ENCODE measurements at places on chromosomes 6 and 20.

DNA sequence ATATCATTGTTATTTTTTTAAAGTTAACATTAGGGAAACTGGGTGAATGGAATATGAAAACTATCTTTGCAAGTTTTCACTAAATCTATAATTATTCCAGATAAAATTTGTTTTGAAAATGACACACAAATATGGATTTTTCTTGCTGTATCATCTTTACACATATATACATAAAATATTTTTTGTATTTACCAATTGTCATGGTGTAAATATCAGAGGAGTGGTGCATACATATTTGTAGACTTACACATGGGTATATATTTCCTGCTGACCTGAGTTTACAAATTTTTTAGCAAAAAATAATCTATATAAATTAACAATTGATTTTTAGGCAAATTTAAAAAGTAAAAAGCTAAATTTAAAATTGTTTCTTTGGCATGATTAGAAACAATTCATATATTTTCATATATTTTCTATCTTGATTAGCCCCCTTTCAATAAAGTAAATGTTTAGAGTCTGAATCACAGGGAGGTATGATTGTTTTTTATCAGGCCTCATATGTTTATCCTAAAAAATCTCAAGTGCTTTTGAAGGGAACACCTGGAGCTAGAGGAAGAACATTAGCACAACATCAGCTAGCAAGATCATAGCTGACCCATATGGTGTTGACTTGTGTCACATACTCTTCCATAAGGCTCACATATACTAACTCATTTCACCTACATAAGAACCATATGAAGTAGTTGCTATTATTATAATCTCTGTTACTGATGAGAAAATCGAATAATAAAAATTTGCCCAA, 671.8 kb upstream of the GJE1 start:
- DNase-seq: no peak

GRCh38 chr6:10278746-10279145, 136.1 kb downstream of the TFAP2A start:
- DNase-seq: no peak

GRCh38 chr6:142925575-142926110, 19.3 kb downstream of the HIVEP2 start:
- no peak for DNase-seq

DNA sequence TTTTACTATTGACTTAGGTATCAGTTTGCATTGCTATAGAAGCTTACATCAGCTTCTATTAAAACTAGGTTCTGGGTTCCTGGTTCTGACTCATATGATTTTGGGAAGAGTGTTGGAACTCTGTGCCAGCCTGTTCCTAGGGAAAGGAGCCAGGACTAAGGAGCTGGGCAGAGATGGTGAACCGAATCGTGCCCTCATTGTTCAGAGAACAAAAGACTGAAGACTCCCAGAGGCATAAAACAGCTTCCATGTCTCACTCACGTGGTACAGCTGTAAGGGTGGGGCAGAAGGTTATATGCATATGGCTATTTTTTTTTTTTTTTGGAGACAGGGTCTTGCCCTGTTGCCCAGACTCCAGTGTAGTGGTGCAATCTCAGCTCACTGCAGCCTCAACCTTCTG, 89.1 kb upstream of the THBS2 start:
- no peak for DNase-seq

DNA sequence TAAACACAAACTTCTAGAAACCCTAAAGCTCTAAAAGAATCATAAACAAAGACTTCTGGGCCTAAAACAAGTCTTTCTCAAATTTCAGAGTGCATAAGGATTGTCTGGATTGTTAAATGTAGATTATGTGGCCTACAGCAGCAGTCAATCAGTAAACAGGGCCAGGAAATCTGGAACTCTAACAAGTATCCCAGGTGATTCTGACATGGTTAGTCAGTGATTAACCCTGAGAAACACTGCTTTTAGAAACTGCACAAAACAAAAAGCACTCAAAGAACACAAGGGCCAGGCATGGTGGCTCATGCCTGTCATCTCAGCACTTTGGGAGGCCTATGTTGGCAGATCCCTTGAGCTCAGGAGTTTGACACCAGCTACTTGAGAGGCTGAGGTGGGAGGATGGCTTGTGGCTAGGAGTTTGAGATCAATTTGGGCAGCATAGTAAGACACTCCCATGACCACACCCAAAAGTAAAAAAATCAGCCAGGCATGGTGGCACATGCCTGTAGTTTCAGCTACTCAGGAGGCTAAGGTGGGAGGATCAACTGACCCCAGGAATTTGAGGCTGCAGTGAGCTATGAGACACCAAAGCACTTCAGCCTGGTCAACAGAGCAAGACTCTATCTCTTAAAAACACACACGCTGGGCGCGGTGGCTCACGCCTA, 5.9 kb downstream of the MED20 start:
- DNase-seq: no peak

DNA sequence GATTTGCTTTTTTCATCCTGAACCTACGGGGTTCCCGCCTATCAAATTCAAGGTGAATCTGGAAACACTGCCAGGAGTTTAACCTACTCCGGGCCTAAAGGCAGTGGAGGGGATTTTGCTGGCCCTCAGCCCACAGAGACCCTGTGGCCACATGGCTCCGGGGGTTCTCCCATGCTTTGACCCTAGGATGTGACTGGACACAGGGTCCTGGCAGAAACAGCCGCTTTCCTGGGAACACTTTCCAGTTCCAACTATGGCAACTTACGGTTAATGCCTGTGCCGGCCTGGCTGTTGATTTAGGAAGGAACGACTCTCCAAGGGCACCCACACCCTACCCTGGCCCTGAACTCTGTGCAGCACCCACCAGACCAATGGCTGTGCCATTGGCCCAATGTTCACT, 141.7 kb upstream of the RPS6KA2 start:
- DNase-seq: no peak

- DNase-seq: no peak
These were observed 69.0 kb downstream of the SMLR1 start for GRCh38 chr6:130896249-130896648.

GRCh38 chr6:44388135-44388487, 605 bp downstream of the CDC5L start:
- peak; percentile 20 for DNase-seq

DNA sequence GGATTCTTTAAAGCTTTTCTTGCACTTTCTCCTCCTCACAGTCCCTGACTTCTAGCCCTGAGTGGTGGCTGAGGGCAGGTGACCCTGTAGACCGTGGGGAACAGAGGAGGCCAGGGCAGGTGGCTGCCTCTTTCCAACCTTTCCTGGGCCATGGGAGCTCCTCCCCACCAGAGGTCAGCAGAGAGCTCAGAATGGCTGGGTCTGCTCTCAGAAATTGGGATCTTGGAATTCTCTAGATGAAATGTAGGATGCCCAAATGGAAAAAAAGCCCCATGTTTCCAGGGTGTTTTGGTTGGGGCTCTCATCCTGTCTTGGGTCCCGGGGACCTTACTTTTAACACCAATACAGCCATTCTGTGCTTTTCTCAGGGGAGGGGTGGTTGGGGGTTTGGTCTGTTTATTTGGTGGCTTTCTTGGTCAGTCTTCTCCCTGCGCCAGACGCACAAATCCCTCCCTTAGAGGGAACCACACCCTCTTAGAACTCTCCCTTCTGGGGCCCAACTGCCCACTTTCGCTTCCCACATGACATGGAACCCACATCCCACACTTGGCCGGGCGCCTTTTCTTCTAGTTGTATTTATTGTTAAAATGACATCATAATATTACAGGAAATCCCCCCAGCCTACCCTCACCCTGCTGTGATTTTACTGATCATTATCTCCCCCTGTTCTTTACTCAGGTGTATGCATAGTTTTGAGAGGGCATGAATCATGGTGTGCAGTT, 17.9 kb downstream of the GNAS start:
- DNase-seq: peak; percentile 66

- no peak for DNase-seq
These were observed 69.7 kb downstream of the DTD1 start for GRCh38 chr20:18657575-18657974.

GRCh38 chr6:166333172-166333995, 9.0 kb downstream of the SFT2D1 start:
- DNase-seq: peak; percentile 71

GRCh38 chr6:127776320-127776719, 124.5 kb downstream of the THEMIS start:
- no peak for DNase-seq

GRCh38 chr6:108666656-108667260, 106.0 kb downstream of the FOXO3 start:
- no peak for DNase-seq

Measured in activated CD4-positive, alpha-beta T cell treated with anti-CD3 and anti-CD28 coated beads, Interleukin-2, Interleukin-6, amounts not matched to agents 100 ng/mL and 50 ng/mL, durations not matched to agents 16 hours and 8 hours (primary cell).